AG08396 (cell line): ENCODE measurements at places on chromosomes 1 and 21.

DNA sequence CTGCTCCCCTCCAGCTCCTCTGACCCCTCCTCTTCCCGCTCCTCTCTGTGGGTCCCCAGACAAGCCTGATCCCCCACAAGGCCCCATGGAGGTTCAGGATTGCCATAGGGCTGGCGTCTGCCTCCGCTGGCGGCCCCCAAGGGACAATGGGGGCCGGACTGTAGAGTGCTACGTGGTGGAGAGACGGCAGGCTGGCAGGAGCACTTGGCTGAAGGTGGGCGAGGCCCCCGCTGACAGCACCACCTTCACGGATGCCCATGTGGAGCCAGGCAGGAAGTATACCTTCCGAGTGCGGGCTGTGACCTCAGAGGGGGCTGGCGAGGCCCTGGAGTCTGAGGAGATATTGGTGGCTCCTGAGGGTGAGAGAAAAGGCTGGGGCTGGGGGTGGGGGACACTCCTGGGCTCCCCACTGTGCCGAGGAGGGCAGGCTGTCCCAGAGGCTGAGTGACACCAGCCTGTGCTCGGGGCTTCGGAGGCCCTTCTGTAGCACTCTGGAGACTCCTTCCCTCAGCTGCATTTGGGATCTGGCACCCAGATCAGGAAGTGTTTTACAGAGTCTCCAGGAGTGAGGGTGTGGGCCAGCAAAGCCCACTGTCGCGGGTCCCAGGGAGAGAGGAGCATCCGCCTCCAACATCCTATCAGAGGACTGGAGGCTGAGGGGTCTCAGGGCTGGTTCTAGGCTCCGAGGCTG, 25.9 kb downstream of the IGFN1 start:
- DNase-seq: no peak

- DNase-seq: no peak
These were observed 1.4 kb upstream of the HEYL start for GRCh38 chr1:39640861-39641260.

- peak; percentile 65 for DNase-seq
These were observed 40.6 kb upstream of the CYP2J2 start for GRCh38 chr1:59967141-59967697.

DNA sequence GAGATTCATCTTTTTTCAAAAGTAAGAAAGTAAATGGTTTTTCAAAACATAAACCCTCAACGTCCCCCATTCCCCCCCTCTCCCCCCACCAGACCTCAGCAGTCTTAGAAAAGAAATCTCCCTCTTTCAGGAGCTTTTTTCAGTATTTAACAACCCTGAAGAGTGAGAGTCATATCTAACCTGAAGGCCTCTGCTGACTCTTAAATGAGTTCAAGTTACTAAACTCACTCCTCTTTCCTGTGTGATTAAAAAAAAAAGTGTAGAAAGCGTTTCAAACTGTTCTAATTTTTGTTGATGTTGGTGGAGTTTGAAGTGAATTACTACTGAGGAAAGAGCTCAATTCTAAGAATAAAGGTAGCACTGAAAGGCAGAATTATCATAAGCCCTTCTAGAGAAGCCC, 93.7 kb downstream of the VAV3 start:
- DNase-seq: no peak

DNA sequence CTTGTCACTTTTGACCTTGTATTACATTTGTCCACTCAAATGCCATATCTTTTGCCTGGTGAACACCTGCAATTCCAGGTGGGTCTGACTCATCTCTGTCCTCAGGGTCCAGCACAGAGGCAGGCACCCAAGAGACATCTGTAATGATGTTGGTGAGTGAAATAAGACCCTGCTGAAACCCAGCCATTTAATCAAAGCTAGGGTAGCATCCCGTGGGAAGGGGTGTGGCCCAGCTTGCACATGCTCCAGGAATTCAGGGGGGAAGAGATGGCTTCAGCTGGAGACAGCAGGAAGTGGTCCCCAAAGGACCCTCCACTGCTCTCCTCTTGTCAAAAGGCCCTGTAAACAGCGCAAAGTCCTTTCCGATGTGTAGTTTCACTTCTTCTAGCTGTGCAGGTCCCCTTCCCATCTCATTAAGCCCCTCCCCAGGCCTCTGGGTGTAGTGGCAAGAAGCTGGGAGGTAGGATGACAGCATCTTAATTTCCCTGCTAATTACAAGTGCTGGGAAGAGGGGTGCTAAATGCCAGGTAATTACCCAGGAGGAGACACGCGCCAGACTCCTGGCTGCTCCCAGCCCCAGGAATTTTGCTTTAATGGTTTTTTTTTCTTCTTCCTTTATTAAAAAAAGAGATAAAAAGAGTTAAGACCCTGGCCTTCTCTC, 54.4 kb upstream of the TRABD2B start:
- no peak for DNase-seq

DNA sequence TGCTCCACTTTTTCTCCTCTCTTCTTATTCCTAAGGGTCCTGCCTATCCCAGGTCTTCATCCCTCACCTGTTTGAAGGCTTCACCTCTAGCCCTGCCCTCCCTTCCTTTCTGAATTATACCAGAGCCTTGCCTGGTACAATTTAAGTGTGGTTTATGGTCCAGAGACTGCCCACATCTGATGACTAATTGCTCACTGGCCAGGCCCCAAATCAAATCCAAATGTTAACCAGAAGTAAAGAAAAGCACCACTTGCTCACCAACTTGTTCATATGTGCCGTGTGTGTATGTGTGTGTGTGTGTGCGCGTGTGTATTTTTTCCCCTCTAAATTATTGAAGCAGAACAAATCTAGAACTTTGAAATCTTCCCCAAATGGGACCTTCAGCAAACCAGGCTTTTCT, 26.4 kb downstream of the MYOM3 start:
- DNase-seq: peak; percentile 46

DNA sequence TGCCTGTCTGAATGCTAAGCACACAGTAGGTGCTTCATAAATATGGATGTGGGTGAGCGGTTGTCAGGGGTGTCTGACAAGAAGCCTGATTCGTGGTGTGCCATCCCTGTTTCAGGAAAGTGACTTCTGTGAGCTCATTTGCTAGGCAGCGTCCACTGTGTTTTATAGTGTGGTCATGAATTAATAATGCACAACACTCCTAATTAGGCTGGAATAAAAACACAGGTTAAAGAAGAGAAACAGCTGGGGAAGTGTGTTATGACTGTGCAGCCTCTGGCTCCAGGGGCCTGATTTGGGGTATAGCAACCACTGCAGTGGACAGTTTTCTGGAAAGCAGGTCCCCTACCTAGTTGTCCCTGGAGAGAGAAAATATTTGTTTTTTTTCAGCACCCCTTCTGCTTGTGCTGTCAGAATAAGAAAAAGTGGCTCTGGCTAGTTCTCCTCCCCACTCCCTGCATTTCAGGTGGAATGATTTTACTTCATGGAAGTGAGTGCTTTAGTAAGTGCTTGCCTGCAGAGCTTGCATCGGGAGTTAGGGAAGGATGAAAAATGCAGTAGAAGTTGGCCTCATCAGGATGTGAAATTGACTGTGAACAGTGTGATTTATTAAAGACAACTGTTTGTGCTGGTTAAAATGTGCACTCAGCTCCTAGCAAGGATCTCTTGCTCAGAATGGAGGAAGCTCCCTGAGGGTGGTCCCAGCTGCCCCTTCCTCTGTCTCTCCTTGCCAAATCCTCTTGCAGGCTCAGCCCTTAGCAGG, 333.8 kb downstream of the HHAT start:
- DNase-seq: no peak
